Omental fat pad (tissue), 4 donors: ENCODE measurements at places on chromosomes 2 and 18. TPM values are rescaled to one million over a fixed set of nuclear protein-coding genes. Genes with fewer than 3 reads are reported as not detected.
A peak's percentile ranks its signal among the peaks of the same experiment; 100 is the strongest.

- DNase-seq = no peak
Measured at GRCh38 chr2:29443627-29444026, 328.4 kb downstream of the CLIP4 start.

- no peak for DNase-seq
Measured at GRCh38 chr2:224038049-224038829, 847 bp downstream of the SERPINE2 start.

The PDE1A gene
- 9.7 TPM for total RNA-seq

The KCNIP3 gene
- 5.5 TPM for total RNA-seq

The SPATA3 gene
- total RNA-seq = not detected

DNA sequence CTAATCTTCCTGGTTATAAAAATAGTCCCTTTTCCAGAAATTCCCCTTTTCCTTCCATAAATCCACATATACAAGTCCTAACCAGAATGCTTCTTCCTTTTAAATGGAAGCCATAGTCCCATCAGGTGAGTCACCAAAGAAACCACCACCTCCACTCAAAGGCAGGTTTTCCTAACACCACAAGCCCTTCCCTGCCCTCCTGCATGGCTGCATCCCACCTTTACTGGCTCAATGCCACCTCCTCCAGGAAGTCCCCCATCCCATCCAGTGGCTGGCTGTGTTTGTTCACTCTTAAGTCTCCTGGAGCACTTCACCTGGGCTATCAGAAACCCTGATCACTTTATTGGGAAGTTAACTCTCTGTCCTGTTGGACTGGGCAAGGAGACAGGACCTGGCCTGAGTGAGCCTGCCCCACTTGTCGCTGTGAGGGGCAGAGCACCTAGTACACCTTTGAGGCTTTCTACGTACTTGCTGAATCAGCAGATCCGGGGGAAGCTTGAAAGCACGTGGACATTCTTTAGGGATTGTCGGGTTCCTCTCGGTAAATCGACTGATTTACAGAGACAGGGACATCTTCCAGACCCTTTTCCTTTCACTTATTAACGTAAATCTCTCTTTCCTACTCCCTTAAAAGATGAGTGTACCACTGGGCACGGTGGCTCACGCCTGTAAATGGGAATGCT is 71.0 kb downstream of the NGEF start:
- no peak for DNase-seq

The HS6ST1 gene
- total RNA-seq = 28.9 TPM

- DNase-seq = no peak
Measured at GRCh38 chr18:59068276-59069071, 71.2 kb upstream of the SEC11C start.

The SLC30A3 gene
- total RNA-seq = not detected

- DNase-seq = no peak
Measured at GRCh38 chr2:77397763-77398162, 124.4 kb downstream of the LRRTM4 start.

DNA sequence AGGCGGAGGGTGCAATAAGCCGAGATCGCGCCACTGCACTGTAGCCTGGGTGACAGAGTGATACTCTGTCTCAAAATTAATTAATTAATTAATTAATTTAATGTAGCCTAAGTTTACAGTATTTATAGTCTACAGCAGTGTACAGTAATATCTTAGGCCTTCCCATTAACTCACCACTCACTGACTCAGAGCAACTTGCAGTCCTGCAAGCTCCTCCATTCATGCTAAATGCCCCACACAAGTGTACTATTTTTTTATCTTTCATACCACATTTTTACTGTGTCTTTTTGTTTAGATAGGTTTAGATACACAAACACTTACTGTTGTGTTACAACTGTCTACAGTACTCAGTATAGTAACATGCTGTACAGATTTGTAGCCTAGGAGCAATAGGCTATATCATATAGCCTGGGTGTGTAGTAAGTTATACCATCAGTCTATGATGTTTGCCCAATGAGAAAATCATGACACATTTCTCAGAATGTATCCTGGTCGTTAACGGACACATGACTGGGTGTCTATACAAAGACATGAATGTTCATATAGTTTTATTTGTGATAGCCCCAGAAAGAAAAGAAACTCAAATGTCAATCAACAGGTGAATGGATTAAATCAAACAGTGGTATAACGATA is 15.8 kb upstream of the RNU2-63P start:
- no peak for DNase-seq

- DNase-seq = no peak
Measured at GRCh38 chr2:85111819-85112281, 21.3 kb upstream of the TCF7L1 start.

- no peak for DNase-seq
Measured at GRCh38 chr18:2982452-2983269, 30.3 kb downstream of the LPIN2 start.

DNA sequence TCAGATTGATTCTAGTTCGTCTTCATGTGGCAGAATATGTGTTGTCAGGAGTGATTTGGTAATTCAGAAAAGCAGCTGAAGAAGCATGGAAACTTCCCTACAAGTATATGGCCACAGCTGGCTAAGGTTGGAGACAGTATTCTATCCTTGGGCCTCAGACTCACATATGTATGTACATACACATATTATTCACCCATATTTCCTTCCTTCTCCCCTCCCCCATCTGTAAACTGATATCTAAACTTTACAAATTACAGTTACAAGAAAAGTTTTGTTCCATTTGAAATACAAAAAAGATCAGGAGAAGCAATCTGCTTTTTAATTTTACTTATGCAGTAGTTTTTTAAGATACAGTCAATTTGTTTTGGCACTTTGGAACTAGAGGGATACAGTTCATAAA is 3.1 kb downstream of the SP3 start:
- DNase-seq = no peak

The MYO7B gene
- 0.38 TPM for total RNA-seq

GRCh38 chr18:10216791-10217190 is 237.6 kb upstream of the APCDD1 start:
- DNase-seq = no peak

GRCh38 chr2:68916226-68916625 is 36.5 kb downstream of the GKN2 start:
- DNase-seq = no peak

DNA sequence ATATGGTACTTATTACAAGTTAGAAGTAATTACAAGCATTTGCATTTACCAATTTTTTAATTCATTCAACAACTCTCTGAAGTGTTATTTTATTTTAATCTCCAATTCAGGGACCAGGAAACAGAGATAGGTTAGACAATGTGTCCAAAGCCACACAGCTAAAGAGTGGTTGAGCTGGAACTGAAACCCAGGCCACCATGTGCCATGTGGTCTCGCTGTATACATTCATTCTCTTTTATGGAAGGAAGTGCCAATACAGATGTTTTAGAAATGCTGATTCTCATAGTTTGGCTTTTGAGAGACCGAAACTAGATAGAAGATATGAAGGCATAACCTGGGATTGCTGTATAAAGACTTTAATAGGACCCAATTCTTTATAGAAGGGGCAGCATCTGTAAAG is 684.6 kb upstream of the ID2 start:
- DNase-seq = no peak

The CCBE1 gene
- 30.2 TPM for total RNA-seq

- DNase-seq = no peak
Measured at GRCh38 chr2:190726255-190726654, 77.4 kb downstream of the NAB1 start.

The TMEM198 gene
- 1.9 TPM for total RNA-seq

DNA sequence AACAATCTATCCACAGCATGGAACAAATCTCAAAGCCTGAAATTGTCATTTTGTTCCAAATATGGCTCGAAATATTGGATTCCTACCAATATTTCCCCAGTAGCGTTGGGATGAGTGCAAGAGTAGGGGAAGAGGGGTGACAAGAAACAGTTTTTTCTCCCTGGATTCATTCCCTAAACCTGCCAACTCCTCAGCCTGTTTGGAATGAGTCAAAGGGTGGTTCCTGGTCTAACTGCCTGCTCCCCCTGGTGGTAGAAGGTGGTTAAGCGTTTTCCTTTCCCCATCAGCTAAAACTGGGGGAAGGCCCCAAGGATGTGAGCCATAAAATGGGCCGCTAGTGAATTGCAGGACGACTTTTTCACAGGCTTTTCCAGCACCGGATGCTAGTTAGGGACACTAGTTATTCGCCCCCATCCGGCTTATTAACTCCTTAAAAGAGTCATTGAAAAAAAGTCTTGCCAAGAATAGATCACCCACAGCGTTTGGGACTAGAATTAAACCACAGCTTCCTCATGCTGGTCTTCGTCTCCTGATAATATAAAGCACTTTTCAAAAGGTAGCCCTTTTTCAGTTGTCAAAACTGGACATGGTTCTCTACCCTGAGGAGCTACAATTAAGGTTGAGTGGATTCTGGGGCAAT is 72.5 kb downstream of the DHRS9 start:
- DNase-seq = peak; percentile 34

DNA sequence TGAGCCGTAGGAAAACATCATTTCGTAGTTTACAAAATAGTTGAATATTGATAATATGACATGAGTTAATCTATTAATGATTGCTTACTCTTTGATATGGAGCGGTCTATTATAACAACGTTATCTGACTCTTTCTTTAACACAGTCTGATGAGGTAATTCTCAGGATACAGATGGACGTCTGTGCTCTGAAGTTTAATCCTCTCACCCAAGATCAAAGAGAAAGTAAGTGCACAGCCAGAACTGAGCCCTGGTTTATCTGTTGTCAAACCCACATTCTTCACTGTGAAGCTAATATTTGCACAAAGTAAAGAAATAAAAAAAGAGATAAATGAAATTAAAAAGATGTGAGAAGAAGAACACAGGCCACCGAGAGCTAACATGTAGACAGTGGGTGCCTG is 190.9 kb upstream of the COPS8 start:
- no peak for DNase-seq

The TEX51 gene
- not detected for total RNA-seq

GRCh38 chr2:127097471-127097765 is 9.5 kb downstream of the BIN1 start:
- DNase-seq = no peak

- no peak for DNase-seq
Measured at GRCh38 chr18:37762076-37762621, 196.6 kb upstream of the CELF4 start.

DNA sequence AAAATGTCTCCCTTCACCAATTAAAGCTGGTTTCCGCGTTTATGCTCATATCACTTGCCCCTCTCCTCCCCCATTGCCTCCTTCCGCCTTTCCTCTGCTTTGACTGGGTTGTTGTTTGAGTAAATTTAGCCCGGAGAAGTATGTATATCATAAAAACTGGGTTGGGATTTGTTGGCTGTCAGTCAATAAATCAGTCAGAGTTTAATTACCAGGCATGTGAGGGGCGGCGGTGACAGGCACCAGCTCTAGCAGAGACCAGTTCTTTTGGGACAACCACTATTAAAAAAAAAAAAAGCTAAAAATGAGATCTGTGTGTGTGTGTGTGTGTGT is 382.4 kb upstream of the SMIM21 start:
- no peak for DNase-seq
